Foreskin fibroblast (primary cell): ENCODE measurements at places on chromosomes 2 and 18.

DNA sequence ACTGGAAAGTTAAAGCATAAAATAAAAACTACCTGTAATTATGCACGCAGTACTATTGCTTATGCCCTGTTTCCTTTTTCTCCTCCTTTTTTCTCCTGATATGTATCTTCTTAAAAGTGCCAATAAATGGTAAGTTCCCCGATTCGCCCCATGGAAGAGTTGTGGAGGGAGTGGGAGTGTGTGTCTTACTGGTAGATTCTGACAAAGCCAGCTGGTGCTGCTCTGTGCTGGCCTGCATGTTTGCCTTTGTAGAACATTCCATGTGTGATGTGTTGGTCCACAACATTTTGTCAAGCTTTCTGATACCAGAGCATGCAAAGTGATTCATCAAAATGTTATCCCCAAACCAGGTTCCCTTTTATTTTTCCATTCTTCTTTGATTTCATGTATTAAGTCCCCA, 356.9 kb upstream of the RAB12 start:
- DNase-seq: no peak

DNA sequence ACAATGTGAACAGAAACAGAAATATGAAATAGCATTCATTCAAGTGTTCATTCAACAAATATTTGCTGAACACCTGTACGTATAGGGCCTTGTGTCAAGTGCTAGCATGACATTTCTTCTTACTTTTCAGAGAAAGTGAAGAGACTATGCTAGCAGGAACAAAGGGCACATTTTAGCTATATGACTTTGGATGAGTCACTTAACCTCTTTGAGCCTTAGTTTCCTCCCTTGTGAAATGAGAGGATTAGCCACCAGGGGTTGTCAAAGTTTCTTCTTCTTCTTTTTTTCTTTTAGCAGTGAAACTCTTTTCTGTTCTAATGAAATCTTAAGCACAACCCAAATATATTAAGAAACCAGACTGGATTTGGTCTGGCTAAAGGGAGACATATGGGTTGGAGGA, 53.1 kb downstream of the FIGN start:
- DNase-seq: peak; percentile 70

- no peak for DNase-seq
Measured at GRCh38 chr2:217061916-217062505, 202.1 kb upstream of the TNP1 start.

DNA sequence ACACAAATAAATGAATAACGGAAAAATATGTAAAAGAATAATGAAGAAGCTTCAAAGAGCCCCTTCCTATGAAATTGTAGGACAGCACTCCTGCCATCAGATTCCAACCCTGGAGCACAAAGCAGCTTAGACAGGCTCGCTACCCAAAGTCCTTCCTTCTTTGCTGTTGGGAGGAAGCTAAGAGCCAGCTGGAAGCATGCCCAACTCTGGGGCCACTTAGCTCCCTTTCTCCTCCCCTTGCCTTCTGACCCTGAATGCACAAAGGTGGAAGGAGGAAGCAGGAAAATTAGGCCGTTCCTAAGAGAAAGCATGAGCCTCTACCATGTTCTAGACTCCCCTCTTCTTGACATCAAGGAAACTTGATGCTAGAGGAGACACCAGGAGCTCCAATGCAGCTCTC, 700.8 kb downstream of the RNF144A start:
- no peak for DNase-seq

- peak; percentile 98 for DNase-seq
Measured at GRCh38 chr18:45802814-45803492, 22.5 kb upstream of the SIGLEC15 start.
